ENCODE measurements at places on chromosomes 1 and 21.
A peak's percentile ranks its signal among the peaks of the same experiment; 100 is the strongest.

DNA sequence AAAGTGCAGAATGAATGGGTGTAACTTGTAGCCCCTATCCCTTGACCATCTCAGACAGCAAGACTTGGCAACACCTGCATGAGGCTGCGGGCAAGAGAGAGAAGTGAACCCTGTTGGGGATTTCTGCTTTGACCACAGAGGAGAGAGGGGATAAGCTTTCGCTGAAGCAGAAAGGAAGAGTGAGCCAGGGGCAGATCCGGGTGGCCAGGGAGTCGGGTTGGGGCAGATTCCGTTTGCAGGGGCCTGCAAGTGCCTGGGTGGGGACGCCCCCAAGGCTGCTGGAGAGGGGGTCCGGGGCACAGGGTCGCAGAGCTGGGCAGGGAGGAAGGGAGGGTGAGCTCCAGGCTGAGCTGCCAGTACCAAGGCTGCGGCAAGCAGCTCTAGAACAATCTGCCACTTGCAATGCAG, 25.3 kb upstream of the PIK3CD start:
- no peak for DNase-seq

GRCh38 chr1:167620002-167620401, 10.0 kb upstream of the RCSD1 start:
- DNase-seq = no peak

- DNase-seq = no peak
Observed at GRCh38 chr1:19731311-19731821, 66.7 kb downstream of the HTR6 start.

DNA sequence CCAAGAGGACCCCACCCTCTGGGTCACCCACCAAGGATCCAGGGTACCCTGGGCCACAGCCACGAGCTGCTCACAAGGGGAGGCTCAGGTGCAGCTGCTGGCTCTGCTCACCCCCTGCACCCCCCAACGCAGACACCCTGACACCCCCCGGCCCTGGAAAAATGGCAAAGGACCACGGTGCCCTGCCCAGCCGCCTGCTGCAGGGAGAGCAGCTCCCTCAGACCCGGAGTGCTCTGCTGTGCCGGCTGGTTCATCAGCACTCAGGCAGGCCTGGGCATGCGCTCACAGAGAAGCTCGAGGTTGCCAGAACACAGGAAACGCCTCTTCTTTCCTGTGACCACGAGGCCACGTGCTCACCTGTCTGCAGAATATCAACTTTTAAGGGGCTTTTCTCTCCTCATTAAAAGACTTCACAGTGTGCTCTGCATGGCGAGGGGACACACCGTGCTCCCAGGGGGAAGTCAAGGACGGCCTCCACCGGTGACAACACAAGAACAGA, 4.3 kb upstream of the C1QTNF12 start:
- DNase-seq = peak; percentile 41

- no peak for DNase-seq
Observed at GRCh38 chr1:30452170-30452569, 271.2 kb downstream of the MATN1 start.

- DNase-seq = no peak
Observed at GRCh38 chr1:164611754-164612642, 53.0 kb downstream of the PBX1 start.

GRCh38 chr1:212489284-212489859, 56.7 kb downstream of the NENF start:
- no peak for DNase-seq

GRCh38 chr1:168324745-168325425, 44.2 kb downstream of the TBX19 start:
- DNase-seq = no peak

- no peak for DNase-seq
Observed at GRCh38 chr1:228837817-228838716, 102.8 kb downstream of the RHOU start.

- no peak for DNase-seq
Observed at GRCh38 chr1:209761011-209761635, 5.3 kb downstream of the TRAF3IP3 start.

GRCh38 chr21:34180407-34180806, 107.0 kb downstream of the MRPS6 start:
- DNase-seq = no peak
